Adrenal gland (tissue), 19 donors: ENCODE measurements at places on chromosomes 3 and 15. TPM values are rescaled to one million over a fixed set of nuclear protein-coding genes. Genes with fewer than 3 reads are reported as not detected.

TCAIM gene
- total RNA-seq, result 49.8 TPM

UPK1B gene
- total RNA-seq, result not detected

DNA sequence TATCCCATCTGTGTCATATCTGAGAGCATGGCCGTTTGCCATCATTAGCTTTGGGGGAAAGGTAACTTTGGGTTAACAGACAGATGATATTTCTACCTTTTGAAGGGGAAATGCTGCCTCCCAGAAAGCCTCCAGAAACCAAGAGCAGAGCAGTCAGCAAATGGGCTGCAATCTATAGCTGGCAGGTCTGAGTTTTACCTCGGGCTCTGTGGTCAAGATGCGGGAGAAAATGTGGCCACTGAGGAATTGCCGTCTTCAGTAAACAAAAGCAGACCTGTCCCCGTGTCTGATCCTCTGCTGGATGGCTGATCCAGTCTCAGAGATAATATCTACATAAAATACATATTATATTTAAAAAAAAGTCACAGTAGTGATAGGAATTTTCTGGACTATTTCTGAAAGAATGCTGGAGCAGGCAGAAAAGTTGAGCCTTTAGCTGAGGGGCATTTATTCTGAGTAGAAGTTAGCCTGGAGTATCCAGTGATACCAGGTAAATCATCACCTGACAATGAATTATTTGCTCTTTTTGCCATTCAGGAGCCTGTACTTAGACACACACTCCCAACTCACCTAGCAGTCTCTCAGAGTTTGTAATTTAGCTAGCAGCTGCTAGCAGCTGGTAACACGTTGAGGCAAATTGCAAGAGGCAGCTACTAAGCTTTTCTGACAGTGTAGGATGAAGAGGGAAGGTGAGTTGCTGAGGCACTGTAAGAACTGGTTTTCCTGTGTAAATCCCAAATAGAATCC, 285.3 kb upstream of the RARB start:
- H3K27me3 ChIP-seq, result no peaks in the 10 kb centered on the region
- no peaks in the 10 kb centered on the region for H3K36me3 ChIP-seq
- no peak overlapping the region for H3K27ac ChIP-seq
- no peak overlapping the region for H3K4me3 ChIP-seq

DNA sequence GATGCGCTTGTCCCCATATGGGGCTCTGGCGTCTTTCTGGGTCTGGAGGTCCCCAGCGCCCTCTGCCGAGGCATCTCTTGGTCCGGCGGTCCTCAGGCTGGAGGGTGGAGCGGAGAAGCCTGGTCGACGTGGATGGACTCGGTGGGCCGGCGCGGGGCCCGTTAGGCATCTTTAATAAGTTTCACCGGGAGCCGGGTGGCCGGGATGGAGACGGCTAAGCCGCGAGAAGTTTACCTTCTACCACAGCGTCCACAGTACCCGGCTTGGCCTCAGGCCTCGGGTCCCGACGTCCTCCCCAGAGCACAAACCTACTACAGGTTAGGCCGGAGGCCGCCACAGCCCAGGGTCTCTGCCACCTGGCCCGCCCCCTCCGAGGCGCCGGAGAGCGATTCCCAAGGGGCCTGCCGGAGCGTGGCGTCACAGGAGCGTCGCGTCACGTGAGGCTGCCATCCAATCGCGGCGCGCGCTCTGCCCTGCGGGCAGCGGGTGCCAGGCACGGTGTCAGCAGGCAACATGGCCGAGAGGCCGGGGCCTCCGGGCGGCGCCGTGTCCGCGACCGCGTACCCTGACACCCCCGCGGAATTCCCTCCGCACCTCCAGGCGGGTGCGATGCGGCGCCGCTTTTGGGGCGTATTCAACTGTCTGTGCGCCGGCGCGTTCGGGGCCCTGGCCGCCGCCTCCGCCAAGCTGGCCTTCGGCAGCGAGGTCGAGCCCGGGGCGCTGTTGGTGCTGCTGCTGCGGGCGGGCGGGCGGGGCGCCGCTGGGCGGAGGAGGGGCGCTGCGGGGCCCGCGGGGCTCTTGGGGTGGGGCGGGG, at the start of gene TMEM42:
TMEM42 (plus strand) TSS at position 501 of the 814 bp plus-strand sequence; CDS start at position 514, 13 bp downstream.
- no peaks in the 10 kb centered on the region for H3K36me3 ChIP-seq
- H3K27ac ChIP-seq, result peak within 1 kb of the TSS; percentile 85
- peak within 1 kb of the TSS; percentile 98 for H3K4me3 ChIP-seq
- H3K27me3 ChIP-seq, result no peaks in the 10 kb centered on the region

PKM gene
- total RNA-seq, result 967 TPM

DNA sequence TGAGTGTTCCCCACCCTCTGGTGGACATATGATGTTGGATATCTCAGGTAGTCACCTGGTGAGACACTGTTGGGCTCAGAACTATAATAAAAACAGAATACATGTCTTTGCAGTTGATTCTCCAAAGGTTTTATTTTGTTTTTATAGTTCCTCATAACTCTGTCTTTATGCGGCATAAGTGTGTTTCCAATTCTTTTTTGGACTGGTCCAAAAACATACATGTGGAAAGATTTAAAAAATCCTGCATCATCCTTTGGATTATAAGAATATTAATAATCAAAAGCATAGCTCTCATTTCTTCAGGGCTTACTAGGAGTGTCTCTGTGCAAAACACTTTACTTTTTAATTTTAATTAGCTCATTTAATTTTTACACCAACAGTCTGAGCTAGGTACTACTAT, 71.0 kb upstream of the ANKRD34C start:
- peaks cover 55% of the 10 kb centered on the region for H3K27me3 ChIP-seq
- no peaks in the 10 kb centered on the region for H3K36me3 ChIP-seq
- no peak for DNase-seq
- no peak overlapping the region for H3K4me3 ChIP-seq
- H3K4me1 ChIP-seq, result no peaks in the 10 kb centered on the region
- no peak overlapping the region for H3K27ac ChIP-seq

DNA sequence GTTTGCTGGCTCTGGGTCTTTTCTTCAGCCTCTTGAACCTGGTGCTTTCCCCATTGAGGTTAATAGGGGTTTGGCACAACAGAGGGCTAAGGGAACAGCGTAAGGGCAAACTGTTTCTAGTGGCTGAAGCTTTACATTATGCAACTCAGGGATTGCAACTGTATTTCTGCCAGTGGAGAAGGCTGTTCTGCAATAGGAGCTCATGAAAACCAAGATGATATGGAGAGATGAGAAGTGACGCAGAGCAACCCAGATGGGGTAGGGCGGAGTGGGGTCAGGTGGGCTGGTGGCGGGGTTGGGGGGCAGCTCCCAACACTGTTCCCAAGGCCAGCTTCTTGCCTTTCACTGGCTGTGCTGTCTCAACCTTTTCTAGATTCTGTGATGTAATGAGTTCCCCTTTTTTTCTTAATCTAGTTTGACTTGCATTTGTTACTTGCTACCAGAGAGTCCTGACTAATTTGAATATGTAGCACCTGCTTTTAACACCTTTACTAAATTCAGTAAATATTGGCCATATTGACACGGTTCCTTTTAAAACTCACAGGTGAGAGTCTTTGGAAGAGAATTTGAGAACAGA, 7.2 kb downstream of the GXYLT2 start:
- H3K4me3 ChIP-seq, result no peak overlapping the region
- peaks cover 24% of the 10 kb centered on the region for H3K4me1 ChIP-seq
- H3K36me3 ChIP-seq, result no peaks in the 10 kb centered on the region
- H3K27ac ChIP-seq, result no peak overlapping the region
- no peak for DNase-seq
- no peaks in the 10 kb centered on the region for H3K27me3 ChIP-seq

DNA sequence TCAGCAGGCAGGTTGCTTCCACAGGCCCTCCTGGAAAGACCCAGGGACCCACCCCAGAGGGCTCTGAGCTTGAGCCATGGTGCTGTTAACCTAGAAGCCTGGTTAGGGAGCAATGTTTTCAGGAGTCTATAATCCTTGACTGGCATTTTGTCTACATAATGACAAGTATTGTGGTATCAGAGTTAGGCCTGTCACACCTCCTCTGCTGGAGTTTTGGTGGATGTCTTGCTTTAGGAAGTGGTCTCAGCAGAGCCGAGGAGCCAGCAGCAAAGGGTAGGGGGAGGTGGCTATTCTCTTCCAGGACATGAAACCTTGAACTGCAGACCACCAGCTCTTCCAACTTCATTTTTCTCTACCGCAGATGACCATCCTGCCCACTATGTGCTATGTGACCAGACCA, 76.1 kb downstream of the CLSTN2 start:
- no peak for DNase-seq
- H3K4me1 ChIP-seq, result no peaks in the 10 kb centered on the region
- no peak overlapping the region for H3K27ac ChIP-seq

GRCh38 chr3:149673393-149673792, 15.6 kb upstream of the WWTR1 start:
- no peaks in the 10 kb centered on the region for H3K4me1 ChIP-seq
- H3K36me3 ChIP-seq, result no peaks in the 10 kb centered on the region
- no peak overlapping the region for H3K4me3 ChIP-seq
- no peak for DNase-seq
- H3K27ac ChIP-seq, result no peak overlapping the region
- no peaks in the 10 kb centered on the region for H3K27me3 ChIP-seq

- H3K27ac ChIP-seq, result peak overlapping the region; percentile 15
- H3K4me3 ChIP-seq, result no peak overlapping the region
- H3K27me3 ChIP-seq, result no peaks in the 10 kb centered on the region
- no peak for DNase-seq
Measured at GRCh38 chr3:172305552-172305951, 142.7 kb downstream of the GHSR start.

GRCh38 chr3:146404436-146404835, 64.9 kb downstream of the PLSCR2 start:
- H3K27me3 ChIP-seq, result no peaks in the 10 kb centered on the region
- no peaks in the 10 kb centered on the region for H3K4me1 ChIP-seq
- no peak for DNase-seq
- no peak overlapping the region for H3K4me3 ChIP-seq
- no peaks in the 10 kb centered on the region for H3K36me3 ChIP-seq
- H3K27ac ChIP-seq, result no peak overlapping the region

PDCD10 gene
- 25.0 TPM for total RNA-seq

DNA sequence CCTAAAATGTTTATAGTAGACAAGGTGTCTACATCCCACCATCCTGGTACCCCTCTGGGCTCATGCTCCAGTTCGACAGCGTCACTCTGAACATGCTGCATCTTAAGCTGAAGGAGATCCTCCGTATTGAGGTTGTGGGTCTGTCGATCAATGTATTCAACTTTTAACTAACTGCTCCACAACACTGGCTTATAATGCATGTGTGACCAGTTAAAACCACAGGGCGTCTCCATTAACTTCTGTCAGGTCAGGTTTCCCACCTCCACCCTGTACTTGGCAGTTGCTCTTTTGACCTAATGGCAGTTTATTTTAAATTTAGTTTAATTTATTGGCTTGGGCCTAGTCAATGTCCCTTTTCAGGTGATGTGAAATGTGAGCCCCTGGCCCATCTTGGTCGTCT, 17.8 kb upstream of the RARRES1 start:
- H3K27ac ChIP-seq, result no peak overlapping the region
- H3K4me3 ChIP-seq, result no peak overlapping the region
- no peak for DNase-seq
- H3K36me3 ChIP-seq, result no peaks in the 10 kb centered on the region

GRCh38 chr3:128294999-128295468, 141.8 kb downstream of the EEFSEC start:
- no peak overlapping the region for H3K27ac ChIP-seq
- H3K4me3 ChIP-seq, result no peak overlapping the region
- DNase-seq, result peak; percentile 5
- H3K27me3 ChIP-seq, result no peaks in the 10 kb centered on the region
- no peaks in the 10 kb centered on the region for H3K4me1 ChIP-seq

GRCh38 chr3:71657831-71658530, 67.2 kb downstream of the EIF4E3 start:
- peak overlapping the region; percentile 40 for H3K27ac ChIP-seq
- no peaks in the 10 kb centered on the region for H3K36me3 ChIP-seq
- peaks cover 7% of the 10 kb centered on the region for H3K4me1 ChIP-seq
- H3K27me3 ChIP-seq, result no peaks in the 10 kb centered on the region

GRCh38 chr3:116140100-116140689, 305.1 kb downstream of the LSAMP start:
- no peak overlapping the region for H3K4me3 ChIP-seq
- H3K4me1 ChIP-seq, result no peaks in the 10 kb centered on the region
- no peaks in the 10 kb centered on the region for H3K27me3 ChIP-seq
- H3K36me3 ChIP-seq, result no peaks in the 10 kb centered on the region
- no peak overlapping the region for H3K27ac ChIP-seq
- no peak for DNase-seq

GRCh38 chr15:86877171-86877631, 797.5 kb downstream of the AGBL1 start:
- H3K27ac ChIP-seq, result no peak overlapping the region
- H3K4me3 ChIP-seq, result no peak overlapping the region
- peaks cover 5% of the 10 kb centered on the region for H3K27me3 ChIP-seq
- no peaks in the 10 kb centered on the region for H3K4me1 ChIP-seq
- DNase-seq, result no peak

CYP1A1 gene
- total RNA-seq, result 0.11 TPM

- H3K27ac ChIP-seq, result no peak overlapping the region
- no peak overlapping the region for H3K4me3 ChIP-seq
- no peak for DNase-seq
- no peaks in the 10 kb centered on the region for H3K27me3 ChIP-seq
Measured at GRCh38 chr15:40255033-40255432, 16.2 kb downstream of the PAK6 start.

- H3K4me1 ChIP-seq, result no peaks in the 10 kb centered on the region
- H3K36me3 ChIP-seq, result no peaks in the 10 kb centered on the region
- no peaks in the 10 kb centered on the region for H3K27me3 ChIP-seq
- H3K4me3 ChIP-seq, result no peak overlapping the region
Measured at GRCh38 chr3:82473864-82474541, 712.6 kb upstream of the GBE1 start.

BRPF1 gene
- total RNA-seq, result 18.2 TPM

PRSS50 gene
- not detected for total RNA-seq
